ENCODE measurements at places on chromosomes 2 and 18.

- DNase-seq = no peak
These were observed 35.2 kb downstream of the E2F6 start for GRCh38 chr2:11430729-11431128.

- no peak for DNase-seq
These were observed 77.0 kb upstream of the TMEM200C start for GRCh38 chr18:5972298-5972697.

DNA sequence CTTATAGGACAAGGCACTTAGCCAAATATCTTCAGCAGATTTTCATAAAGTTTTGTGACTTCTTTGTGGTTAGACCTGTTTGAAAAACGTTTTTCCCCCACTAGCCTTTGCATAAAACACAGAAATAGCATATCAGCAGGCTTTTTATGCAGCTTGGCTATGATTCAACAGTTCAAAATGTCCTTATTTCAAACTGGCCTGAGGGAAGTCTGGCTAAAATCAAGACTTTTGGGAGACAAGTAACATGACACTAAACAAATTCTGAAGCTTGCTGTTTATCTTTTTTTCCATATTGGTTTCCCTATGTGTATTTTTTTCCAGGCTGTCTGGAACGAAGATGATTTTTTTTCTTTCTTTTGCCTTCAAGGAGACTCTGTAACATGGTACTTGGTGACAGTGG is 95.1 kb upstream of the L3MBTL4 start:
- DNase-seq = no peak

DNA sequence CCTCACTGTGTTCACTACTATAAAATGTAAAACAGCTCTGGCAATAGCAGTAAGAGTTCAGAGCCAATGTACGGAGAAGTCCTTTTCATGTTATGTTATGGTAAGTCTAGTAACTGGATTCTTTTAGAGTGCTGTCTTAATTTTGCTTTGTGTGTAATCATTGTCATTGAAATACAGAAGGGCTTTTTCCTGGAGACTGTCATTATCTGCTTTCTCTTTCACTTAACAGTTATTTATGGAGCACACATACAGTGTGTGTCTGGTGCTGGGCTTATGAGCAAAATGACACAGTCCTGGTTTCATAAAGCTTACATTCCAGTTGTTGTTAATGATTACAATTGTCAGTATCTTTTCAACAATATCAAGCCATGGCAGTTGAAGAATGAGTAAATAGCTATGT is 95.5 kb downstream of the CCDC102B start:
- no peak for DNase-seq

DNA sequence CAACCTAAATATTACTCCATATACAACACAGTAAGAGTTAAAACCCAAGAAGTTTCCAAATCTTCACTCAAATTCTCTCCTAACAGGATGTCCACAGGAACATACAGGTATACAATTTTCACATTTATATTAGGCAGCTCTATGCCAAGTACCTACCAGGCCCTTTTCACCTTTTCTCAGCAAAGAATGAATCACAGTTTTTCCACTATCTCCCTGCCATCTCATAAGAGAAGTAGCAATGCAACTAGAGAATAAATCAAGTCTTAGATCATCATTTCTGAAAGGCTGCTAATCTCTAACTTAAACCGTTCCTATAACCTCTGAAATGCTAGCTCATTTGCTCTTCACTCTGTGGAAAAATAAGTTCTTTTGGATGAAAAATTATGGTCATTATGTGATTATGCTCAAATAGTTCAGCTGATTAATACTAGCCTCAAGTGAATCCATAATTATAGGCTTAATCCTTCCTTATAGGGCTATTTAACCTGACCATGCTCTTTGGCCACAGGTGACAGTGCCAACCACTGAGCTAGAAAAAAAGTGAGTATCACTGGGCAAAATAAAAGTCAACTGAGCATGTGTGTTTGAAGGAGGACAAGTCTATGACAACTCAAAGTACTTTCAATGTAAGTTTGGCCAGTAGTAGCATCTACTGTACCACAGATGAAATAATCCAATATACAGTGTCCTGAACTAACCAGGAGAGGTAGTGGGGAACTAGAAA is 79.7 kb downstream of the COBLL1 start:
- no peak for DNase-seq

DNA sequence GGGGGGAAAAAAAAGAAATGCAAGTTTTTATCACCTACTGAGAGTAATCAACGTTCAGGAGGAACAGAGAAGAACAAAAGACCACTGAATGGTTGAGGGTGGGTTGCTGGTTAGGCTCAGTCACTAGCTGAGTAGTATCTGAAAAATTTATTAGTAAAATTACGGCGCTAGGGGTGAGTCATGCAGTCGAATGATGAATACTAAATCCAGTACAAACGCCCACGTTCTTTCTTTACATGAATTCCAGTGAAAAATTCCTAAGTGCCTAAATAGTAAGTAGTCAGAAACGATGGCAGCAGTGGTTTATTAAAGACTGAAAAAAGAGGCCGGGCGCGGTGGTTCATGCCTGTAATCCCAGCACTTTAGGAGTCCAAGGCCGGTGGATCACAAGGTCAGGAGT is 52.0 kb downstream of the TEKT4 start:
- no peak for DNase-seq

DNA sequence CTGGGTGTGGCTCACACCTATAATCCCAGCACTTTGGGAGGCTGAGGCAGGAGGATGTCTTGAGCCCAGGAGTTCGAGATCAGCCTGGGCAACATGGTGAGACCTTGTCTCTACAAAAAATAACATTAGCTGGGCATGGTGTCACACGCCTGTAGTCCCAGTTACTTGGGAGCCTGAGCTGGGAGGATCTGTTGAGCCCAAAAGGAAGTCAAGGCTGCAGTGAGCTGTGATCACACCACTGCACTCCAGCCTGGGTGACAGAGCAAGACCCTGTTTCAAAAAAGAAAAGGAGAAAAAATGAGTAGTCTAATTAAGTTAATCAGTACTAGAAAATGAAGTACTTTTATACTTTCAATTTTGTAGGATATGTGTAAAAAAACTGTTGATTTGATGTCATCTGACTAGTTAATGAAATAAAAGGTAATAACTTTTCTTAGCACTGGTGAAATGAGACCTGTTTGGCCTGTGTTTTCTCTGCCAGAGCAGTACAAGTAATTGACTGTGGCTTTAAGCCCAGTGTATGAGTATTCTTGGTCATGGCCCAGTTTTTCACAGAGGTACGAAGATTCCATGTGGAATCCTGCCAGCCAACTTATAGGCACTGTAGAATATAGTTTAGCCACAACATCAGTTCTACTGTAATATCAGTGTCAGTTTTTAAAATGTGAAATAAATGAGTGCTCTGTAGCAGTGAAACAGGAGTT is 35.8 kb downstream of the MFSD6 start:
- DNase-seq = no peak

DNA sequence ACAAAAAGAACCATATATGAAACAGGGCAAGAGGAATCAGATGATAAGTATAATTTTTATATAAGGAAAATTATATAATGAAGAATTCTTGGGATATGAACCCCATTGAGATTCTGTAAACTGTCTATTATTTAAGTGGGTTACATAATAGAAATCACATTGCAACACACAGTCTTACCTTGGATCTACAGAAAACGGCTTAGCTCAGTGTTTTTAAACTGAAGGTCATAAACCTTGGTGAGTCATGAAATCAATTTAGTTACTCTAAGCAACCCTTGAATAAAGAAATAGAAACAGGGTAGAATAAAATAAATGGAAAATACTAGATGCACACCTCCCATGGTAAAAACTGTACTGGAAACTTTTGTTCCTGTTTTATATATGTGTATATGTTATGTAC is 50.7 kb downstream of the METTL8 start:
- DNase-seq = no peak

GRCh38 chr18:47680488-47680887 is 250.0 kb downstream of the SMAD2 start:
- no peak for DNase-seq

- DNase-seq = no peak
These were observed 115.0 kb downstream of the CELF4 start for GRCh38 chr18:37450434-37451132.

GRCh38 chr2:158948964-158949699 is 19.3 kb upstream of the TANC1 start:
- DNase-seq = no peak

DNA sequence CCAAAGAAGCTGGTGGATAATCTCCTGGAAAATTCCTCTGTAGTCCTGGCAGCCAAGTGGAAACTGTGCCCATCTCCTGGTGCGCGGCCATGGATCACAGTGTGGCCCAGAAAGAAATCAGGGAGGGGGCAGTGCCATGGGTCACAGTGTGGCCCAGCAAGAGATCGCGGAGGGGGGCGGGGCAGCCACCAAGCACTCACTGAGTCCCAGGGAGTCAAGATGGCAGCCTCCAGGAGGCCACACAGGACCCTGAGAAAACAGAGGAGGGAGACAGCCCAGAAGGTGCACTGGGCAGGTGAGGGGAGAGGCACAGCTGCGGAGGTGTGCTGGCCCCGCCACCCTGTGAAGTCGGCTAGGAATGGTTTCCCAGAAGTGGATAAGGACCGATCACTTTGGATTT is 8.1 kb upstream of the ATP6V1B1 start:
- DNase-seq = no peak

DNA sequence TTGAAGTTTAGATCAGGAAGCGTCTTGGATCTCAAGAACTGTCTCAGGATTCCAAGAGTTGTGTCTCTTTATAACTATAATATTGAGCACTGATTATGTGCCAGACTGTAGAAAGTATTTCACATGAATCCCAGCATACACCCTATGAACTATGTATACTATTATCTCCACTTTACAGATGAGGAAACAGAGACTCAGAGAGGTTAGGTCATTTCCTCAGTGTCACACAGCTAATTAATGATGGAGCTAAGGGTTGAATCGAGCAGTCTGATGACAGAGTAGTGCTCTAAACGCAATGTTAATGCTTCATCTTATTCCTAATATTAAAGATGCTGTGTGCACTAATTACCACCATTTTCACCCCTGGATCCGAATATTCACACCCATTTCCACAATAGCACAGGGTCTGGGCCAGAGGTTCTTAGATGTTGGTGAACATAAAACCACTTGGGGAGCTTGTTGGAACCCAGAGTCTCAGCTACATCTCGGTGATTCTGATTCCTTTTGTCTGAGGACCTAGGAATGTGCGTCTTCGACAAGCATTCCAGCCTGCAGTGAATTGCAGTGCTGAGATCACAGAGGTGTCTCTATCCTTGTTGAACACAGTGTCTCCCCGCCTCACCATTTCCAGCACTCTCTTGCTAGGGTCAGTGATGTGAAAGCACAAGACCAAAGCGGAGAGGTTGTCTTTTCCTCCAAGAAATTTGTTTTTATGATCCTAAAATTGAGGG is 213.8 kb downstream of the SP3 start:
- DNase-seq = no peak

DNA sequence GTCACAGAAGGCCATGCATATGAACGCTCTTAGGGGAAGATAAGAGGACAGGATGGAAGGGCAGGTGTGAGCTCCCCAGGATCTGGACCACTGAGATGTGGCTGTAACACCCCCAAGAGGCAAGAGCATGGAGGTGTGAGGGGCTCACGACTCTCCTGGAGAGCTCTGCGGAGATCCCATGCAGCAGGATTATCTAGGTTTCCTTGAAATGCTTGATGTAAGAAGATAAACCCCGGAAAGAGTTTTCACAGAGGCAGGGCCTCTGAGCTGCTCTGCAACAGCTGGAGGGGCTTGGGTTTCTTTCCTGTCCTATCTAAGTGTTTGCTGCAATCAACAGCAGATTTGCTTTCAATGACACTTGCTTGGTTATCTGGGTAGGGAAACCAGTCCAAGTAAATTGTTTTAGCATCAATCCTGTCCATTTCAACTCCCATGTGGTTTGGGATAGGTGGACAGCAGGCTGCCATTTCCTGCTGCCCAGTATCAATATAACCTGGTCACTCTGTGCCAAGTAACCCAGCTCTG is 138.9 kb downstream of the SMAD2 start:
- no peak for DNase-seq

DNA sequence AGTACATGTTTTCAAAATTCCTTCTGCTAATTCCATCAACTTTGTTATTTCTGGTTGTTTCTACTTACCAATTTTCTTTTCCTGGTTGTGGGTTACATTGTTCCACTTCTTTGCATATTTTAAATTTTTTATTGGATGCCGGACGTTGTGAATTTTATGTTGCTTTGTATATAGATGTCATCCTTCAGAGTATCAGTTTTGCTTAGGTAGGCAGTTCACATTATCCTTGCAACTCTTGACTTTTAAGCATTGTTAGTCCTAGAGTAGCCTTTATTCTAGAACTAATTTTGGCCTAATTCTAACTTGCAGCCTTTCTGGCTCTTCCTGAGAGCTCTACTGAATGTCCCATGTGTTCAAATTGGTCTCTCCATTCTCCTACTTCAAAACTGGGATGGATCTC is 228.7 kb upstream of the MC4R start:
- DNase-seq = no peak

DNA sequence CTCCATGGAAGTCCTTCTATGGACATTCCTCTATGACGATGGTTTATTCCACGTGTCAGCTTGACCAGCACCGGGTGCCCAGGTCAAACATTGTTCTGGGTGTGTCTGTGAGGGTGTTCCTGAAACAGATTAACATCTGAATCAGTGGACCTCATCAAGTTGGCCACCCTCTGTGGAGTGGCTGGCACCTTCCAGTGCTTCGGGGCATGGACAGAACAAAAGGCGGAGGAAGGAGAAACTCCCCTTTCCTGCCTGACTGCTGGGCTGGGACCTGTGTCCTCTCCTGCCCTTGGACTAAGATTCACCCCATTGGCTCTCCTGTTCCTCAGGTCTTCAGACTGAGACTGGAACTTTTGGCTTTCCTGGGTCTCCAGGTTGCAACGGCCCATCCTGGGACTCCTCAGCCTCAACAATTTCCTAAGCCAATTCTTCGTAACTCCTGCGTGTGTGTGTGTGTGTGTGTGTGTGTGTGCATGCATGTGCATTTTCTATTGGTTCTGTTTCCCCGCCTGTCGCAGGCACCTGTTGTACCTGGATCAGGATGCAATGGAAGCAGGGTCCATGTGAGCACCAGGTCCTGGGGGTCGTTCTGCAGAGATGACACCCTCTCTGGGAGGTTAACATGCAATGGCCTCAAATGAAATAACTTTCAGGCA is 357.2 kb upstream of the SALL3 start:
- DNase-seq = no peak

Measured in stimulated activated naive CD8-positive, alpha-beta T cell treated with anti-CD3 and anti-CD28 coated beads, Interleukin-15, amount 100 ng/mL, for 72 hours (primary cell).